ENCODE measurements at places on chromosomes 4 and X. TPM values are rescaled to one million over a fixed set of nuclear protein-coding genes. Genes with fewer than 3 reads are reported as not detected.

MAGEB3 gene
- not detected for total RNA-seq

GRCh38 chr4:81135501-81135900 lies 79.5 kb downstream of the PRKG2 start:
- DNase-seq = no peak

DNA sequence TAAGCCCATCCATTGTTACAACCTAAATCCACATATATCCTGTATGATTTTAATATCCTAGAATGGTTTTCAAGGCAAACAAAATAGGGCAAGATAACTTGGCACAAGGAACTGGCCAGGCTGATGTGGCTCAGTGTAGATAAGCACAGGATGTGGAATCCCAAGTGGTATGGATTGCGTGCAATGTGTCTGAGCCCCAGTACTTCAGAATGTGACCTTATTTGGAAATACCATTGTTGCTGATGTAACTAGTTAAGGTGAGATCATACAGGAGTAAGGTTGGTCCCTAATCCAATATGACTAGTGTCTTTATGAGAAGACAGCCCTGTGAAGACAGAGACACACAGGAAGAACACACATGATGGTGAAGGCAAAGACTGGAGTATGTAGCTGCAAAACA lies 72.4 kb downstream of the IL21 start:
- no peak for DNase-seq

DNA sequence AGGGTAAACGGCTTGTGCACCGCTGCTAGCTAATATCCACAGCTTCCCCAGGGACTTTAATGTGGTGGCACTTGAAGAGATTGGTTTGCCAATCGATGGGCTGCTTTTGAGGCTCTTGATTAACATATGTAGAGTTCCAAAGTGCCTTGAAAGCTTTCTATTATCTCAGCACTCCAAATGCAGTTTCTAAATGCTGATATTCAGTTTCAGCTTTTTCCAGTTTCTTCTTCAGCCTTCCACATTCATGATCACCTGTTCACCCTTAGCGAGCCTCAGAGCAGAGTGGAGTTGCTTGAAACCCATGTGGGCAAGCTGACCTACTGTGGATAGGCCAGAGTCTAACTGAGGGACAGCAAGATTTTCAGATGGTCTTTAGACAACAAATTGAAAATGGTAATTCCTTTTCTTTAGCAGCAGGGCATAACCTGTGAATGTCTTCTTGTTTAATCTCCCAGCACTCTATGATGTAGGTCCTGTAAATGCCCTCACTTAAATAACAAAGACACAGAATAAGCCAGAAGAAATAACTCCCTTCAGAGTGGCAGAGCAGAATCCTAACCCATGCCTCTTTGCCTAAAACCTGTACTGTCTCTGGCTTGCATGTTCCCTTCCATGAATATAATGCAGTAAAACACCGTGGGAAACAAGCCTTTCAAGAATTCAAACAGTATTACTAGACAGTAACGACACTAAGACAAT lies 99.8 kb downstream of the TSPAN5 start:
- no peak for DNase-seq

- DNase-seq = no peak
Measured at GRCh38 chr4:153679486-153679885, 4.6 kb upstream of the TLR2 start.

All from ureter (tissue), 1 donor.